Stimulated activated CD8-positive, alpha-beta memory T cell treated with anti-CD3 and anti-CD28 coated beads, Interleukin-7, amount 100 ng/mL, for 48 hours (primary cell): ENCODE measurements at places on chromosomes 3 and 15.

- no peak for DNase-seq
Observed at GRCh38 chr3:29286478-29287240, 5.8 kb downstream of the RBMS3 start.

GRCh38 chr3:9081184-9081818 lies 118.0 kb upstream of the RAD18 start:
- no peak for DNase-seq

GRCh38 chr15:68038246-68038645 lies 15.9 kb upstream of the PIAS1 start:
- DNase-seq = no peak

DNA sequence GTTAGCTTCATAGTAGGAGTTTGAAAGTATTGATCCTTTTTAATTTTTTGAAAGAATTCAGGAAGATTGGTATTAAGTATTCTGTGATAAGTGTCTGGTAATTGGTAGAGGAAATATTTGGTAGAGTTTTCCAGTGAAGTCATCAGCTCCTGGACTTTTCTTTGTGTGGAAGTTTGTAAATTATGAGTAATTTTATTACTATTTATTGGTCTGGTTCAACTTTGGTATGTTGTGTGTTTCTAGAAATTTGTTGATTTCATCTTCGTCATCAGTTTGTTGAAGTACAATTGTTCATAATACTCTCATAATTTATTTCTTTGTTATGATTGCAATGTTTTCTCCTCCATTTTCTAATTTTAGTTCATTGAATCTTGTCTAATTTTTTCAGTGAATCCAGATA lies 832.0 kb downstream of the OTOL1 start:
- no peak for DNase-seq

- DNase-seq = peak; percentile 0
Observed at GRCh38 chr3:132773071-132773619, 50.9 kb upstream of the NPHP3 start.

DNA sequence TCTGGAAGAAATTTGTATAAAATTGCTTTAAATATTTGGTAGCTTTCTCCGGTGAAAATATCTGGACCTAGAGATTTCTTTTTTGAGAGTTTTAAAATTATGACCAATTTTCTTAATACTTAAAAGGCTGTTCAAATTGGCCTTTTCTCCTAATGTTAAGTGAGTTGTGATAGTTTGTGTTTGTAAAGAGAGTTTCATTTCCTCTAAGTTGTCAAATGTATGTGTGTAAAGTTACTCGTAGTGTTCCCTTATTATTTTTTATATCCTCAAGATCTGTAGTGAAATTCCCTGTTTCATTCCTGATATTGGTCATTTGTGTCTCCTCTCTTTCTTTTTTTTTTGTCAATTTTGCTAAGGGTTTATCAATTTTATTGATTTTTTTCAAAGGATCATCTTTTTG lies 92.6 kb upstream of the CTNNB1 start:
- DNase-seq = no peak

- no peak for DNase-seq
Observed at GRCh38 chr3:11214451-11214978, 57.7 kb upstream of the ATG7 start.
